ENCODE measurements at places on chromosomes 2 and 18. TPM values are rescaled to one million over a fixed set of nuclear protein-coding genes. Genes with fewer than 3 reads are reported as not detected.

GRCh38 chr2:64420677-64421076 is 33.3 kb upstream of the LGALSL start:
- DNase-seq: no peak

DNA sequence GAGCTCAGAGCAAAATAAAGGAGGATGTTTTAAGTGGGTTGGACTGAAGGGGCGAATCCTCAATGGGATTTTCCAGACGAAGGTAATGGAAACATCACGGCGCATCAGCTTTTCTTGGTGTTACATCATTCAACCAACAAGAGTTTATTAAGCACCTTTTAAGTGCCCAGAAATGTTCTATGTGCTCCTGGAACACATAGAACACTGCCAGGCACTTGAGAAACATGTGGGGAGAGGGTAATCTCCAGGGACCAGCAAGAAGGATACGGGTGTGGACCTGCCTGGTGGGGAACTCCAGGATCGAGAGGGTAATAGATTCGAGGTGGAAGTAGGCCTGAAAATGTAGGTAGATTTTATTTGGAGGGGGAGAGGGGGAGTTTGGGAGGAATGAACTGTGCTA is 168.6 kb downstream of the PRKCE start:
- no peak for DNase-seq

DNA sequence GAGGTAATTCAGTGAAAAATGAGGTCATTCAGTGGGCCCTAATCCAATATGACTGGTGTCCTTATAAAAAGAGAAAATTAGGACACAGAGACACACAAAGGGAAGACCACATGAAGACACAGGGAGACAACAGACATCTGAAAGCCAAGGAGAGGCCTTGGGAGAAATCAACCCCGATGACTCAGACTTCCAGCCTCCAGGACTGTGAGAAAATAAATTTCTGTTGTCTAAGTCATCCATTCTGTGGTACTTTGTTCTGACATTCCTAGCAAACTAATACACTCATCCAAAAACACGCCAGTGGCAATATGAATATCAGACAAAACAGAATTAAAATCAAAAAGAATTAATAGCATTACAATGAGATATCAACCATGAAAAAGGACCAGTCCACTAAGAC is 303.7 kb downstream of the SS18 start:
- peak; percentile 94 for DNase-seq

DNA sequence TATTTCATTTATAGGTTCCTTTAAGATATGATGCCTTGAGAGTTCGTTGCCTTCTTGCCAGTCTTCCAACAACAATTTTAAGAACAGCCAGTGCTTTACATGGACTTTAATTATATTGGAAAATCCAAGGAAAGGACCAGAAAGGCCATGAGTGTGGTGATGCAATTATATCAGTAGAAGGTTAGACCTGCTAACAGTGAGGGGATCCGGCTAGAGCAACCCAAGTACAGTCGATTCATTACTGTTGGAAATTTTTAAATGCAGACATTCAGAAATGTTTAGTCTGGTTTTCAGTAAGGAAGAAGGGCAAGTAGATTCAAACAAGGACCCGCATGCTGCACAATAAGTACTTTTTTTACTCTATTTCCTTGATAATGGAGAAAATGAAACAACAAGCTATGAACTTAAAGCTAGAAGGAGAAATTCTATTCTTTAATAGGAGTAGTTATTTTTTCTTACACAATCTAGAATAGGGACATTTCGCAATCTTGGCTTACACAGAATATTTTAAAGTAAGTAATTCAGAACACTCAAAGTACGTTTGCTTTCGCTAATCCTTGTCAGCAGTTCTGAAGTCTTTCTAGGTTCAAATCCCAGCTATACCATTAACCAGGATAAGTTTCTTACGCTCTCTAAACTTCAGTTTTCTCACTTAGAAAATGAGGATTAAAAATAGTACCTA is 405.5 kb downstream of the MEIS1 start:
- no peak for DNase-seq

DNA sequence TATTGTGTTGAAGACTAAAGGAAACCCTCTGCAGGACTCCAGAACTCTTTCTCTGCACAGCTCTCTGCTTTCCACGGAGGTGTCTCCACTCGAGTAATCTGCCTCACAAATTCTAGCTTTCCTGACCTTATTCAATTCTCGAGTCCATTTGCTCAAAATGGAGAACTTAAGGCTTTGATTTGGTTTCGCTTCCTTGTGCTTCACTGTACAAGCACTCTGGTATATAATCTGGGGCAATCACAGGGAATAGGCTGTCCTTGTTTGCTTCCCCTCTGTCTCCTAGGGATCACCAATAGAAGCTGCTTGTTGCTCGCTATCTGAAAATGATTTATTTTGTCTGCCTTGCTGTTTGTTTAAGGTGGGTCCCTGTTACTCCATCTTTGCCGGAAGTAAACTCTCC is 129.1 kb upstream of the DOCK10 start:
- DNase-seq: no peak

DNA sequence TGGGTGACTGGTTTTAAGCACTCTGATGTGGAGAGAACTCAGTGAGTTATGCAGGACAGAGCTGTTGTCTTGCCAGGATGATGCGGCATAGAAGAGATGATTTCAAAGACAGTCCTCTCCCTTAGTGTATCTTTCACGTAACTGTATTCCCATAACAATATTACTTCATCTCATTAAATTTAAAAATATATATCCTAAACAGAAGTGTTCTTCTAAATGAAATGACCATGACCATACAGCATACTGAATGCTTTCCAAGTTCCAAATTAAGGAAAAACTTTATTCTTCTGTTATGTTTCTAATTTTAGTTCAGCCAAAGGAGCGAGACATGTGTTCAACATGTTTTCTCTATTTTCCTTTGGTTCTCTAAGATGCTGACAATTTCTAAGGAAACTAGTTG is 600.1 kb upstream of the FSHR start:
- no peak for DNase-seq

DNA sequence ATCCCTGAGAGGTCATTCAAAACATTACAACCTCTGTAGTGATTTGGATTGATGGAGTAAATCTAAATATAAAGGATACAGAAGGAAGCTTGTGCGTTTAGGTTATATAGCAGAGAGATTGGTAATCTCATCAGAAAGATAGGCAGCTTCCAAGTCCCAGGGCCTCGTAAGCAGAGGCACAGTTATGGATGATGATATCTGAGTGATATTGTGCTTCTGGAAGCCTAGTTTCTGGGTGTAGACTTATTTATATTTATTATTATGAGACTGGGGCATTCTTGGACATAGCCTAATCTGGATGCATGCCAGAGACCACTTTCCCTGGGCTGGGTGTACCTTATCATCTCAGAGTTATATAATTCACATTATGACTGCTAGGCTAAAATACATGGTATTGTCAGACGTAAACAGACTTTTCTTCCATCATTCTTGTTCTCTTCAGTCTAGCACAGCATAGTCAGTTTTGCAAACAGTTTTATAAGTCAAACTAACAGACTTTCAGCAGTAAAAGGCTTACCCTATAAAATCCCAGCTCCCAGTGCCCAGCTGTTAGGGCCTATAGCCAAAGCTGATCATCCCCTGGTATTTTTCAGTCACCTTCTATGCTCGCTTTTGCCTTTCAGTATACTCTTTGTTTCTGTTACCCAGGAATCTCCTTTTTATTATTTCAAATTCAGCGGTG is 47.9 kb downstream of the RAB3GAP1 start:
- no peak for DNase-seq

DNA sequence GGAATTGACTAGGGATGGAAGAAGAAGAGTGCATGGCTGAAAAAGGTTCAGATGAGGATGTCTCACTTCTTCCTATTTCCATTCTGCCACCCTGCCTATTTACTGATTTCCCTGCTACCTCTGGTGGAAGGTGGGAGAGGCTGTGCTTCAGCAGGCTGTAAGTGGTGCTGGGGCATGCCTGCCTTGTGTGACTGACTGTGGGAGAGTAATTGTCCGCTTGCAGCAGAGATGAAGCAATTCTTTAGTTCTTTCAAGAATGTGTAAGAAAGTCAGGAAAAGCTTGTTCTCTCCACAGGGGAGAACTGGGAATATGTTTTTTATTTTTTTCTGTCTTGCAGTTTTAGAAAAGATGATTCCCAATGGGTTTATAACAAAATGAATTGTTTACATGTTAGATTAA is 72.5 kb upstream of the NYAP2 start:
- DNase-seq: no peak

The ANO7 gene
- total RNA-seq: 0.53 TPM

The FBXO11 gene
- total RNA-seq: 27.4 TPM

The NR4A2 gene
- 0.67 TPM for total RNA-seq

The CD207 gene
- total RNA-seq: not detected

The COL5A2 gene
- 1.0 TPM for total RNA-seq

The SERPINB13 gene
- not detected for total RNA-seq

The CHRNA1 gene
- 0.10 TPM for total RNA-seq

The TCF23 gene
- not detected for total RNA-seq

The NT5C1B gene
- not detected for total RNA-seq

The ARHGEF33 gene
- not detected for total RNA-seq

The CTAGE1 gene
- not detected for total RNA-seq

The DPP4 gene
- total RNA-seq: not detected

The GNAL gene
- total RNA-seq: 0.10 TPM

The REEP1 gene
- not detected for total RNA-seq

The SCN9A gene
- 1.8 TPM for total RNA-seq

All from HT1080 (cell line).